ENCODE measurements at places on chromosomes 6 and 20.
A peak's percentile ranks its signal among the peaks of the same experiment; 100 is the strongest.

DNA sequence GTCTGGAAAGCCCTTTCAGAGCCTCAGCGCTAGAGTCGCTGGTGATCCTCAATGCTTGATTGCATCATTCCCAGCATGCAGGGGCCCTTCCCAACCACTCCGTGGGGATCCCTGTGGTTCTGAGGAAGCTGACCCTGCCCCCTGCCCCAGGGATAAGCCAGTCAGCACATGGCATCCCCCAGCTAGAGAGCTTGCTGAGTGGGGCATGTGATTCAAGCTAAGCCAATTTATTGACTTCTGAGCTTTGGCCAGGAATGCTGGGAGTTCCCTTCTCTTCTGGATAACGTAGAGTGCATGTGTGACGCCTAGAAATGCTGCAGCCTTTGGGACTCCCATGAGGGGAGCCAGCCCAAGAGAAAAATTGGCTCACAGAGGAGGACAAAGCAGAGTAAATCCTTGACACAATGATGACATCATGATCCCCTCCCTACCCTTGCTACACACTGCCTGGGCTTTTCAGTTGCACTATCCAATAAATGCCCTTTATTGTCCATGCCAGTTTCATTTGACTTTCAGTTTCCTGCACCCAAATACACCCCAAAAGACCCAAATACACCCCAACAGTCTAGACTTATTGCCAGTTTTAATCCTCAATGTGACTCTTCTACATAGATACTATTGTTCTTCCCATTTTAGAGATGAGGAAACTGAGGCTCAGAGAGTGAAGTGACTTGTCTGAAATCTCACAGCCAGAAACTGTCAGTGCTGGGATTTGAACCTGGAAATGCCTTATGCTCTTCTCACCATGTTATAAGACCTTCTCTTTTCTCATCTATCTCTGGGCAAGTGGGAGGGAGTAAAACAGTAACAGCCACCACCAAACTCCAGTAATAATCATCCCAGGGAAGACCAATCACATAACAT, 34.3 kb downstream of the KCNB1 start:
- no peak for ATAC-seq

DNA sequence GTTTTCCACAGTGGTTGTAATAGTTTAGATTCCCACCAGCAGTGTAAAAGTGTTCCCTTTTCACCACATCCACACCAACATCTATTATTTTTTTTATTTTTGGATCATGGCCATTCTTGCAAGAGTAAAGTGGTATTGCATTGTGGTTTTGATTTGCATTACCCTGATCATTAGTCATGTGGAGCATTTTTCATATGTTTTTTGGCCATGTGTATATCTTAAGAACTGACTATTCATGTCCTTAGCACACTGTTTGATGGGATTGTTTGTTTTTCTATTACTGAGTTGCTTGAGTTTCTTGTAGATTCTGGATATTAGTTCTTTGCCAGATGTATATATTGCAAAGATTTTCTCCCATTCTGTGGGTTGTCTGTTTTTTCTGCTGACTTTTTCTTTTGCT, 820.1 kb downstream of the TENT5A start:
- ATAC-seq: no peak

GRCh38 chr20:62702895-62703852, 5.5 kb upstream of the NTSR1 start:
- ATAC-seq: peak; percentile 89

GRCh38 chr6:131225127-131225526, 89.9 kb downstream of the AKAP7 start:
- no peak for ATAC-seq

DNA sequence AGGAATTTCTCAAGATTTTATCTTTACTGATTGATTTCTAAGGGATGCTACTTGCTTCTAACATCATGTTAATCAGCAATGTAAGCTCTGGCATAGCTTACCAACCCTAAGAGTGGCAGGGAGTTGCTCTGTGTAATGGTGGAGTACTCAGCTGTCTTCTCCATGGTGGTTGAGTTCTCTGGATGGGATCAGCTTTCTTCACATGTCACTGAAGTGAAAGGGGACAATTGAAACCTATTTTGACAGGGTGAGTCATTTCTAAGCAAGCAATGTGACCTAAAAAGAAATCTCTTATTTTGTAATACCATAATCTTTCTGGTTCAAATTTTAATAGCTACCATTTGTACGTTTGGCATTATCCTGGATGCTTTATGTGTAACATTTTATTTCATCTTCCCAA, 430.4 kb downstream of the GJA1 start:
- ATAC-seq: no peak

- no peak for ATAC-seq
Observed at GRCh38 chr6:42029062-42029685, 21.1 kb upstream of the TAF8 start.

- ATAC-seq: no peak
Observed at GRCh38 chr6:1865585-1865984, 255.9 kb downstream of the FOXC1 start.

- ATAC-seq: no peak
Observed at GRCh38 chr6:4612636-4613171, 163.5 kb upstream of the CDYL start.

- no peak for ATAC-seq
Observed at GRCh38 chr6:21398741-21399325, 194.7 kb upstream of the SOX4 start.

DNA sequence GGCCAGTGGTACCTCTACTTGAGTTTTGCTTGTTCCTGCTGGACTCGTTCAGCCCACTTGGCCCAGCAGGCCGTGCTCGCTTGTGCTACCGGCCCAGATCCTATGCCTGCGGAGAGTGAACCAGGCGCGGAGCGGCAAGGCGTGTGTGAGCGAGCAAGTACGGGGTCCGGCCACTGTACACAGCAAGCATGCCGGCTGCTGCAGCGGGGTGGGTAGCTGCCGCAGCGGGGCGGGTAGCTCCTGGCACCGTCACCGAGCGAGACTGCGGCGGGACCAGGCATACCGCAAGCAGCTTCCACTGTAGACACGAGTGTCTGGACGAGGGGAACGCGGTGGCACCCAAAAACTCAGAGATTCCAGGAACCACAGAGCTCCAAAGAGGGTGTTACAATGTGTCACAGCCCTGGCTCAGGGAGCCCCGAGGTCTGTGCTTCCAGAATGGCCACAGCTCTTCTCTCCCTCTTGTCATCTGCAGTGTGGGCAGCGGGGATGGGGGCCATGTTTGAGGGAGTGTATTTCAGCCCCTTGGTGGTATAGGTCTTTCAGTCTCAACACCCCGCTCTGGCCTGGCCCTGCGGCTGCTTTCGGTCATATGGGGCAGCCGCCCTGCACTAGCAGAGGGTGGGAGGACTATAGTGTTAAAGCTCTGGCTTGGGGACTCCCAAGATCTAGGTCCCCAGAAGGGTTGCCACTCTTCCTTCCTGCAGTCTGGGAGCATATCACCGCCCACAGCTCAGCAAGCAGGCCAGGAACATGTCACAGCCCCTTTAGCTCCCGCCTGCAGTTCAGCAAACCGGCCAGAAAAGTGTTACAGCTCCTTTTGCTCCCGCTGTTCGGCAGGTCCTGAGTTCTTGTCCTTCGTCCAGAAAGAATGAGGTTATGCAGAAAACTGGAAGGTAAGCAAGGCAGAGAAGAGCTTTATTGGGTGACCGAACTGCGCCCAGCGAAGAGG, 6.1 kb upstream of the RWDD1 start:
- no peak for ATAC-seq

GRCh38 chr6:159788753-159789376, 537 bp downstream of the TCP1 start:
- peak; percentile 14 for ATAC-seq

GRCh38 chr20:51444467-51444866, 98.1 kb downstream of the NFATC2 start:
- ATAC-seq: peak; percentile 81

- peak; percentile 84 for ATAC-seq
Observed at GRCh38 chr6:135506270-135506997, 8.9 kb upstream of the AHI1 start.

- no peak for ATAC-seq
Observed at GRCh38 chr6:111803804-111804203, 69.4 kb downstream of the FYN start.

DNA sequence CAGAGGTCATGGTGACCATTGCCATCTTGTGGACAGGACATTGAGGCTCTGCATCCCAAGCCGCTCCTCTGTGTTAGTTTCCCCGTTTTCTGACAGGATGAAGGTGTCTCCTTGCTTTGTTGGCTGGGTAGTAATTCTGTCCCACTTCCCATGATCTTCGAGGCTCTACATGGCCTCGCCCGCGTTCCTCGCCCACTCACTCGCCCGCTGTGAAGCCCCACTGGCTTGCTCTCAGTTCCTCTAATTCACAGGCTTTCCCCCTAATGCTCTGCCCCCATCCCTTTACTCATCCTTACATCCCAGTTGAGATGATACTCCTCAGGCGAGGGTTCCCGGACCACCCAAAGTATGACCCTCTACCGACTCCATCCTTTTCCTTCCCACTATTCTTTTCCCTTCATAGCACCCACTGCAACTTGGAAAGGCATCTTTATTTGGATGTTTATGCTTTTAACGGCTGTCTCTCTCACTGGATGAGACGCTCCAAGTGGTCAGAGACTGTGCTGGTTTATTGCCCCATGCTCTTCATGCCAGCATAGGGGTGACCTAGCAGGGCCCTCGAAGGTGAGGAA, 511 bp upstream of the SLC35B2 start:
- ATAC-seq: no peak

- no peak for ATAC-seq
Observed at GRCh38 chr6:57195457-57195856, 23.3 kb downstream of the BAG2 start.

DNA sequence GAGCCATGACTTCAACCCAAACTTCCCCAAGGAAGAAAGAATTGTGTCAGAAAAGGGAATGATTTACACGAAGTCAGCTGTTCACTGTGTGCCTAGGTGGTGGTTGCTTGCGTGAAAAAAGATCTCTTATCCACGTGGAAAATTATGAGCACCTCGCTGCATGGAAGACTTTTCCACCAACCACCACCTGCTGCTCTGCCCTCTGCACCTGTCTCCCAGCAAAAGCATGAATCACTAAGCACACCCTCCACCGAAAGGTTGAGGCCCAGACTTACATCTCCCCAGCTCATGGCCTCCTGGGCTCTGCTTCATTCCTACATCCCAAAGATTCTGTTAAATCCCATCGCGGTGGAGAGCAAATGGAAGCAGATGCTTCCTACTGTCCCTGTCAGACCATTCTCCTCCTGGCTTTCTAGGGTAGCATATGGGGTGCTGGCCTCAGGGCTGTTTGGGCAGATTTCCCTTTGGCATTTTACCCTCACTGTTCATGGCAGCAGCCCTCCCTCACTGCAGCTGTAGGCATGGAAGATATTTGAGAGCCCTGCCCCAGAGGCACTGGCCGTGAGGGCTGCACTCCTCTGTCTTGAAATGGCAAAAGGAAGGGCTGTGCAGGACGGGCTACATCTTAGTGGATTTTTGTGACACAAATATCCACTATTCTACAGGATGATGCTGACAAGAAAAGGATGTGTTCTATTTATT, 37.6 kb upstream of the CST5 start:
- no peak for ATAC-seq

DNA sequence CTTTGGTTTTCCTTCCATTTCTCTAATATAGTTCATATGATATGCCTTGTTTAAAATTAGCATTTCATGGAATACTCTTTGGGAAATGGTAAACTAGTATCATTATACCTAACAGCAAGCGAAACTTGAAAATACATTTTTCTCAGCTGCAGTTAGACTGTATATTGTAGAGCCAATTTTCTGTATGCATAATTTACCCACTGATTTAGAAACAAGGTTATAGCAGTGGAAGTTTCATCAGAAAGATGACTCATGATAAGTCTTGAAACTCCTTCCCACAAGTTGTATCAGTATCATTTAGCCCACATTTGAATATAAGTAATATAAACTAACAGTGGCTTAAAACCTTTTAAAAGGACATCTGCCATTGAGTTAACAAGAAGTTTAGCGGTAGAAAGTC, 164.8 kb upstream of the BMP5 start:
- ATAC-seq: 0 out of 3 replicates have a peak, but pooled peaks have one; percentile 26

DNA sequence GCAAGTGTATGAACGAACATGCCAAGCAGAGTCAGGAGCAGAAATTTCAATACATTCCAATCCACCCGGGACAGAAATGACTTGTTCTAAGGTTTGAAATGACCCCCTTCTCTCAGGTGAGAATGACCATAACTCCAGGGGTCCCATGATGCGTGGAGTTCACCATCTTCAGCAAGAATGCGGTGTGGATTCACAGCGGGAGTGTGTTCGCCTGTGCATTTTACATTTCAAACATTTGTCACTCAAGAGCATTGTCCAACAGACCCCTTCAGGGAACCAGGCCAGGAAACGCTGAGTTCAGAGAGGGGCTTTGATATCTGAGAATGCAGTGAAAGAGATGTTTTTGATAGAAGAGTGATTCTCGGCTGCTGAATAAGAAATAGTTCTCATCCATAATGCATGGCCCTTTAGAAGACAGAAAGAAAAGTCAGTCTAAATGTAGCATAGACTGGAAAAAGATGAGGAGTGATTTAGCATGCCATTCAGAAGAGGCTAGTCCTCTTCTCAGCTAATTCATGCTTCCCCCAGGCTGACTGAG, 200.3 kb upstream of the KCNG1 start:
- ATAC-seq: no peak

GRCh38 chr6:25359191-25359861, 80.2 kb downstream of the CARMIL1 start:
- peak; percentile 44 for ATAC-seq

DNA sequence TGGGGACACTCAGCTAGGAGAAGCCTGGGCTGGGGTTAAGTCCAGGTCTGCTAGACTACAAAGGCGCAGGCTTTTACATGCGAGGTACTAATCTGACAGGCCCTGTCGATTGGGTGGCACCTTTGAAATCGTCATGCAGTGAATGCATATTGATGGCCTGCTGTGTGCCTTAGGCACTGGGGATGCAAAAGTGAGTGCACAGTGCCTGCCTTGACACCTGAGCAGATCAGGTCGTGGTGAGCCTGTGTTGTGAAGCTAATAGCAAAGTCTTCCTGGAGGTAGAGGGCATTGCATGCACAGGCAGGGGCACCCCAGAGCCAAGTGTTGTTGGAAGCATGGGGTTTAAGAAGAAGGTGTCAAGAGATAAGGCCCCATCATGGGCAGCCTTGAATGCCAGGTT, 16.9 kb downstream of the LRRC1 start:
- ATAC-seq: no peak

- ATAC-seq: no peak
Observed at GRCh38 chr6:137222381-137222780, 3.2 kb upstream of the IFNGR1 start.

GRCh38 chr6:20608356-20608755, 74.1 kb downstream of the CDKAL1 start:
- no peak for ATAC-seq

DNA sequence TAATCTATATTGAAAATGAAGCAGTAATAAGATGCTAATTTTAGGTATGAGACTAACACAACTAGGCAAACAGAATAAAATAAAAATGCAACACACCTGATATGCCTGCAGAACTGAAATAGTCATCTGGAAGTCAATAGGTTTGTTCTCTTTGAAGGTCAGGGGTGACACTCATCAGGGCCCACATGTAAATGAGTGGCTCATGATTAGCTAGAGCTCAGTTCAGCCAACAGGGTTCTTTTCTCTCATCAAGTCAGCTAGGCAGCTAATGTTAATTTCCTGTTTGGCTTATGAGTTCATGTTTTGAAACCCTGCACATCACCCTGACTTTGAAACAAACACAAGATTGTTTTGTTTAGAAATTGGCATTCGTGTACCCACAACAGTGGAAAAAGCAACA, 23.8 kb downstream of the SMLR1 start:
- no peak for ATAC-seq

Data from SK-N-SH treated with all-trans-retinoic acid at 6 μM for 48 hours (cell line).